ENCODE measurements at places on chromosomes 3 and 15. TPM values are rescaled to one million over a fixed set of nuclear protein-coding genes. Genes with fewer than 3 reads are reported as not detected.

- peak; percentile 77 for DNase-seq
These were observed 26.5 kb upstream of the ERC2 start for GRCh38 chr3:56494679-56495322.

- DNase-seq: no peak
These were observed 7.9 kb upstream of the GP9 start for GRCh38 chr3:129052675-129053074.

- DNase-seq: no peak
These were observed 20.6 kb upstream of the EPHB3 start for GRCh38 chr3:184540777-184541681.

DNA sequence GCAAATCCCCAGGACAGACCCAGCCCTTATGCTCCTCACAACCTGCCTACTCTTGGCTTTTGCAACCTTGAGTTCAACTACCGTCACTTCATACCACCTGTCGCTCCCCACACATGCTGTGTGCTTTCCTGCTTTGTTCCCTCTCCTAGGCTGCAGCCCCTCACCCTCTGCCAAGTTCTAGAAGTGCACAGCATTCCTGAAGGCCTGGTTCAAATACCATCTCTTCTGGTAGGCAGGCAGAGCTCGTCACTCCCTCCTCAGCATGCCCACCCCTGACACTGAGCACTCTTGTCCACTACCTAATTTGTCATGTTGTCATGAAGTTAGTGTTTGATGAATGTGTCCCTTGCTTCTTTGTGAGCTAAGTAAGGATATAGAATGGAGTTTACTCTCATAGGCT is 129.6 kb downstream of the SEMA6D start:
- DNase-seq: no peak

GRCh38 chr3:69921651-69922050 is 77.9 kb upstream of the SAMMSON start:
- DNase-seq: no peak

DNA sequence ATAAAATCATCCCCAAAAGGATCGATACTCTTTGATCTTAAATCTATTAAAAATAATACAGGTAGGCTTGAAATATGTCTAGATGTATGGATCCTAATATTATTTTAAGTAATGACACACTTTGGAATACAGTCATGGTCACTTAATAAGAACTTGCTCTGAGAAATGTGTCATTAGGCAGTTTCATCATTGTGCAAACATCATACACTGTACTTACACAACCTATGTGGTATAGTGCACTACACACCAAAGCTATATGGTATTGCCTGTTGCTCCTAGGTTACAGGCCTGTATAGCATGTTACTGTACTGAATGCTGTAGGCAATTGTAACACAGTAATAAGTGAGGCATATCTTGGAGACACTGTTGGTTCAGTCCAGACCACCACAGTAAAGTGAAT is 307.1 kb downstream of the RAP2B start:
- DNase-seq: no peak

GRCh38 chr3:97689111-97689510 is 75.4 kb upstream of the ARL6 start:
- no peak for DNase-seq

DNA sequence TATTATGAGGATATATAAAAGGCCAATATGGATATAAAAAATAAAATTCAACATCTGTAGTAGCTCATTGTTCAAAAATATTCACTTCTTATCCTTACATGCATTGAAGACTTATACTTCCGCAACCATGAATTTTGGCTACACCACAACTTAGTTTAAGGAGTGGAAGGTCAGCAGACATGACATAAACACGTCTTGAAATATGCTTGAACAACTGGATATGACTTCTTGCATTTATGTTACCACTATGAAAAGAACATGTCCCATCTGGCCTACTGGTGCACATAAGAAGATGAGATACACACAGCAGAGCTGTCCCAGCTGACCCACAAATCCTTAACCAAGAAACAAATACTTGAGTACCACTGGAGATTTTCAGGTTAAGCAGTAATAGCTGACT is 52.1 kb downstream of the MYO9A start:
- peak; percentile 31 for DNase-seq

- DNase-seq: peak; percentile 33
These were observed 110.1 kb upstream of the SKOR1 start for GRCh38 chr15:67715170-67715569.

Gene KCNH8
- 2.2 TPM for polyA plus RNA-seq

Gene CTXN2
- polyA plus RNA-seq: not detected

Gene MESP1
- polyA plus RNA-seq: 1.0 TPM
